ENCODE measurements at places on chromosomes 16 and 17.

- no peak for DNase-seq
These were observed 1407.0 kb downstream of the CDH11 start for GRCh38 chr16:63714876-63715275.

DNA sequence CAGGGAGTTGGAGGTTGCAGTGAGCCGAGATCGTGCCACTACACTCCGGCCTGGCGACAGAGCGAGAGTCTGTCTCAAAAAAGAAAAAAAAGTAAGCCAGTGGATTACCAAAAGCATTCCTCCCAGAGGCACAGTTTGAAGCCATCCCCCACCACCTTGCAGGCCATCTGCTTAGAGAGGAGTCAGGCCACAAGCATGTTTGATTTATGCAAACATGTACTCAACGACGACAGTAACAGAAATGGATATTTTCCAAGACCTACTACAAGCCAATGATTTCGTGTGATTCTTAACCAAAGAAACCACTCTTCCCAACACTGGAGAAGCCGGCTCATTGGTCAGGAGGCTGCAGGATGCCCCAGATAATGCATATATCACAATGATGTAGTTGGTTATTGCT, 34.8 kb downstream of the MYH13 start:
- no peak for DNase-seq

DNA sequence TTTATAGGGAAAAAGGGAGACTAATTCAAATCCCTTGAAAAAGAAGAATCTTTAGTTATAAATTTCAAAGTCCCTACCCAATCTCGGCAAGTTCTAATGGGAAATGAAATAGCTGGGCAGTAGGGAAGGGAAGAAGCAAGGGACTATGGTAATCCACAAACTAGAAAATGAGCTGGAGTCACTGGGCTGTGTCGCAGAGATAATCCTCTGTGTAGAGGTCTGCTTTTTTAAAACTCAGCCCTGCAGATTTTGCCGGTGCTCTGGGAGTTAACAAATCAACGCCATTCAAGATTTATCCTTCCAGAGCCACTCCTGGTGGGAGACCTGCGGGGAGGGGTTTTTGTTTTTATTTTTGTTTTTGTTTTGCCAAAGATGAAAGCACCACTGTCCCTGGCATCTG, 20.8 kb downstream of the SNX11 start:
- no peak for DNase-seq

DNA sequence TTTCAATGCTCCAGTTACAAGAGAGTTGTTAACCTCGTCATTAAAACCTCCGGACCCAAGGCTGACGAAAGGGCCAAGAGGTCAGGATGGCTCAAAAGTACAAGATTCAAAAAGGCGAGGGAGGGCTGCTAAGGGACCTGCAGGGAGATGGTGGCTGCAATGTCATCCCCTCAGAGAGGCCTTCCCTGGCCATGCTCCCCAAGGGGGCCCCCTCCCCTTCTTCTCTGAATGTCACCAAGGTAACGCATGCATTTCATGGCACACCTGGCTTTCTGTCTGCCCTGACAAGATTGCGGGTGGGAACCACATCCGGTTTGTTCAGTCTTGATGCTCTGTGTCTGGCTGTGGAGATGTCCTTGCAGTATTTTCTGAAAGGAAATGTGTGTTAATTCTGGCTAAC, 89.9 kb downstream of the C16orf78 start:
- DNase-seq = peak; percentile 55

- no peak for DNase-seq
These were observed 848 bp upstream of the MTMR4 start for GRCh38 chr17:58515286-58515685.

DNA sequence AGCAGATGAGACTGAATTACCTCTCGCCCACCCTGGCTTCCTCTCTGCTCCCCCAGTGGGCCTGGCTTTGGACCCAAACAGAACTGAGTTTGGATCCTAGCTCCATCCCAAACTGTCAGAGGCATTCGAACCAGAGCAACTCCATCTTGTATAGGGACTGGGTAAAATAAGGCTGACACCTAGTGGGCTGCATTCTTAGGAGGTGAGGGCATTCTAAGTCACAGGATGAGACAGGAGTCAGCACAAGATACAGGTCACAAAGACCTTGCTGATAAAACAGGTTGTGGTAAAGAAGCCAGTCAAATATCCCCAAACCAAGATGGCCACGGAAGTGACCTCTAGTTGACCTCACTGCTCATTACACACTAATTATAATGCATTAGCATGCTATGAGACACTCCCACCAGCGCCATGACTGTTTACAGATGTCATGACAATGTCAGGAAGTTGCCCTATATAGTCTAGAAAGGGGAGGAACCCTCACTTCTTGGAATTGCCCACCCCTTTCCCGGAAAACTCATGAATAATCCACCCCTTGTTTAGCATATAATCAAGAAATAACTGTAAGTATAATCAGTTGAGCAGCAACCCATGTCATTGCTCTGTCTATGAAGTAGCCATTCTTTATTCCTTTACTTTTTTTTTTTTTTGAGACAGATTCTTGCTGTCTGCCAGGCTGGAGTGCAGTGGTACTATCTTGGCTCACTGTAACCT, 44.4 kb downstream of the LYRM1 start:
- no peak for DNase-seq

DNA sequence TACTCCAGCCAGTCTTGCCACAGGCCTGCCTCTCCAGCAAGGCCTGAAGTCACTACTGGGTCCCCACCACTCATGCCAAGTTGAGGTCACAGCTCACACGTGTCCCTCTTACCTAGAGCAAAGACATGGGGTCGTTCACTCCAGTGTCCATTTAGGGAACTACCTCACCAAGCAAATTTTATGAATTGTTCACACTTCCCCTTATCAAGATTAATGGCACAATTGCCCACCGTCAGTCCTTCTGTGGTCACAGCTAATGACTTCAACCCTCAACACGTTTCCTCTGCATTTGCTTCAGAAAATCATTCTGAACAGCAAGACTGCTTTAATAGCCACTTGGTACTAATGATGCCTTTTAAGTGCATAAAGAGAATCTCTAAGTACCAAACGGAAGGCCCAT, 14.6 kb downstream of the IRX6 start:
- no peak for DNase-seq

GRCh38 chr16:84726079-84726668, 26.4 kb downstream of the USP10 start:
- peak; percentile 72 for DNase-seq

Measured in activated CD4-positive, alpha-beta T cell treated with anti-CD3 and anti-CD28 coated beads for 1 hour (primary cell).